ENCODE measurements at places on chromosomes 1 and 21. TPM values are rescaled to one million over a fixed set of nuclear protein-coding genes. Genes with fewer than 3 reads are reported as not detected.

GRCh38 chr1:56758794-56759193 is 60.4 kb downstream of the FYB2 start:
- DNase-seq = no peak

DNA sequence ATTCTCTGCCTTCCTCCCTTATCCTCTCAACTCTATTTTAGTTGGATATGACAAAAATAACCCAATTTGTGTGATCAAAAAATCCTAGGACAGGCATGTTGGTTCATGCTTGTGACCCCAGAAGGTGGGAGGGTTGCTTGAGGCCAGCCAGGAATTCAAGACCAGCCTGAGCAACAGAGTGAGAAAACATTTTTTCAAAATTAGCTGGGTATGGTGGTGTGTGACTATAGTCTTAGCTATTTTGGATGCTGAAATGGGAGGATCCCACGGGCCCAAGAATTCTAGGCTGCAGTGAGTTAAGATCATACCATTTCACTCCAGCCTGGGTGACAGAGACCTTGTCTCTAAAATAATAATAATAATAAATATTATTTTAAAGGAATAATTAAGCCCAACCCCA is 1383.1 kb upstream of the ADGRL2 start:
- DNase-seq = no peak

GRCh38 chr1:56418151-56418631 is 161.2 kb downstream of the PLPP3 start:
- no peak for DNase-seq

FOXO6 gene
- 0.44 TPM for polyA plus RNA-seq

- no peak for DNase-seq
These were observed 2.1 kb downstream of the IFI6 start for GRCh38 chr1:27669876-27670275.

GRCh38 chr1:204449678-204450280 is 38.2 kb upstream of the PPP1R15B start:
- peak; percentile 77 for DNase-seq

- no peak for DNase-seq
These were observed 134.1 kb downstream of the GLUL start for GRCh38 chr1:182257369-182258063.

SAMSN1 gene
- 0.53 TPM for polyA plus RNA-seq

GRCh38 chr1:35369922-35370671 is 101.6 kb downstream of the ZMYM4 start:
- DNase-seq = peak; percentile 48

DNA sequence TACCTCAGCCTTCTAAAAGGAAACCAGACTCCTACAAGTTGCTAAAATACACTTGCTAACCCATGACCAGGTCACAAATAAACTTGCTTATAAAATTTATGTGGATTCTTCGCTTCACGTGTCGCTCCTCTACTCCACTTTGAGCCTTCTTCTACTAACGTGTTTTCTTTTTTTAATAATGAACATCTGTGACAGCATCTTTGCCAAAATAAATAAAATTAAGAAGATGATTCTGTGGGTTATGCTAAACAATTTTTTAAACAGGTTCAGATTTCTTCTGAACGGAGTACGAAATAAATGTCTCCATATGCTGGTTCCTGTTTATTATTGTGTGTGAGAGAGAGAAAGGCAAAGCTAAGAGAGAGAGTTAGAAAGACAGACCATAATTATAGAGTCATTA is 735.8 kb downstream of the LTN1 start:
- no peak for DNase-seq

DNA sequence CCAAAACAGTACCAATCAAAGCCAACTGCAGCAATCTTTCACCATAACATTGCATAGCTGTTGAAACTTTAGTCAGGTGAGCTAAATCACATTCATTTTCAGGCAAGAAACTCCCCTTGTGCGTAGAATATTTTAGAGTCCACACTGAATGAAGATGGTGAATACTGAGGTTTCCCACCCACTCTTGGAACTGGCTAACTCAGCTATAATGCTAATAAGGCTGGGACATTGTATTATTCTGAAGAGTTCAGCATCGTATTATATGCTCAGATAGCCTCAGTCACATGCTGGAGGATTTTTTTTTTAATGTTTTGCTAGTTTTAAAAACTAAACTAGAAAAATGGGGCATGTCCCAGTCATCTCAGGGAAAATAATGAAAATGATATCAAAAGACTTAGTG is 352.3 kb upstream of the FMN2 start:
- DNase-seq = no peak

DNA sequence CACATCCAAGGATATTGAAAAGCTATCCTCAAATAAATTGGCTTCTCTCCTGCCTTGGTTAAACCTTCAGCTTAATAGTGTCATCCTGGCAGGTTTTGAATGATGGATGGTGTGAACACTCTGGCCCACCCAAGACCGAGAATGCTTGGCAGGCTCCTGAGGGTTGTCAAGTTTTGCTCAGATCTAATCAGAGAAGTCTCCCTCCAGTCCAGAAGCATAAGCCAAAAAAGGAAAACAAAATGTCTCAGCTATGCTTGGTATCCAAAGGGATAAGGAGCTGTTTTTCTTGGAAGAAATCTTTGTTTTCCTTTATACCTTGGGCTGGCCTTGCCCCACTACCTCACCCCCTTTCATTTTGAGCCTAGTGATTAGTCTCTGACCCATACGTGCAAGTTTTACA is 172.7 kb downstream of the CRB1 start:
- no peak for DNase-seq

GRCh38 chr1:17207966-17208418 is 3.1 kb downstream of the PADI1 start:
- DNase-seq = no peak

GRCh38 chr1:60678391-60678790 is 404.0 kb upstream of the NFIA start:
- no peak for DNase-seq

NLRP3 gene
- polyA plus RNA-seq = 0.07 TPM

DNA sequence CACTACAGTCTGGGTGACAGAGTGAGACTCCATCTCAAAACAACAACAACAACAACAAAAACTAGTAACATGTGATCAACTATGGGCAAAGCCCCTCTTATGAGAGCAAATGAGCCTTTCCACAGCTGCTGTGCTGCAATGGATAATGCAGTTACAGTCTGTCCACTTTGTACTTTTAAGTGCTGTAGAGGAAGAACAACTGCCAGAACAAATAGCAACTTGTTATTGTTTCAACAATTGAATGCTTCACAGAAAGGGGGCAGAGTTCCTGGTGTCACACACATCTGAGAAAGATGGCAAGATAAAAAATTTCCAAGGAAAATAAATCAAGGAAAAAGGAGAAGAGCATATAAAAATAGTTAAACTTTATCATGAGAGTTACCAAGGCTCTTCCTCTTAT is 243.6 kb upstream of the DMRTA2 start:
- no peak for DNase-seq

GRCh38 chr1:95451054-95451453 is 217.0 kb downstream of the RWDD3 start:
- no peak for DNase-seq

DNA sequence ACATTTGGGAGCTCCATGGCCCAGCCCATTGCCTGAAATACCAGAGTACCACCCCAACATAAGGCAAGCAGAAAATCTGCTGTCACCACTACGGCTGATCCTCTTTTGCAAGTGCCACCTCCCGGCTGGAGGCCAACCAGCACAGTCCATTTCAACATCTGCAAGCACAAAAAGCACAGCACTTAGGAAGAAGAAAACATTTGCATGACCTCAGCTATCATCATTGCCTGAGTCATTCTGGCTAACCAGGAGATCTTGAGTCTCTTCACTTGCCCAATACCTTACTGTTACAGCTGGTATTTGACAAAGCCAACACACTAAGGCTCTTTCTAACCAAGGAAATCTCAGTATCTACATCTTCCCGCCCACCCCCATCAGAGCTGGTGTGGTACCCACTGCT is 55.9 kb downstream of the NEK7 start:
- no peak for DNase-seq

DNA sequence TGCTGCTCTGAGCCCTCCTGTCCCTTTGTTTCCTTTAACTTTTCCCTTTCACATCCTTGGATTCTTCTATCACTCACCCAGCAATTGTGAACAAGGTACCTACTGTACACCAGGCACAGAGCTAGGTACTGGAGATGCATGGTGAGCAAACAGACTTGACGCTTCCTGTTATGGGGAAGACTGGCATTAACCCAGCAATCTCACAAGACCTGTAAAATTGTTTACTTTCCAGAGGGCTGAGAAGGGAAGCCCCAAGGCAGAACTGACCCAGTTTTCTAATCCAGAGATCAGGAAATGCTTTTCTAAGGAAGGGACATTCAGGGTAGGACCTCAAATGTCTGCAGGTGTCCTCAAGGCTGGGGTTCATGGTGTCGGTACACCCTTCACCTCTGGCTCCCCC is 171.6 kb upstream of the KAZN start:
- no peak for DNase-seq

- DNase-seq = no peak
These were observed 2.1 kb upstream of the ZC3H12A start for GRCh38 chr1:37472281-37472680.

- no peak for DNase-seq
These were observed 42.6 kb downstream of the EYA3 start for GRCh38 chr1:28045777-28046176.

DNA sequence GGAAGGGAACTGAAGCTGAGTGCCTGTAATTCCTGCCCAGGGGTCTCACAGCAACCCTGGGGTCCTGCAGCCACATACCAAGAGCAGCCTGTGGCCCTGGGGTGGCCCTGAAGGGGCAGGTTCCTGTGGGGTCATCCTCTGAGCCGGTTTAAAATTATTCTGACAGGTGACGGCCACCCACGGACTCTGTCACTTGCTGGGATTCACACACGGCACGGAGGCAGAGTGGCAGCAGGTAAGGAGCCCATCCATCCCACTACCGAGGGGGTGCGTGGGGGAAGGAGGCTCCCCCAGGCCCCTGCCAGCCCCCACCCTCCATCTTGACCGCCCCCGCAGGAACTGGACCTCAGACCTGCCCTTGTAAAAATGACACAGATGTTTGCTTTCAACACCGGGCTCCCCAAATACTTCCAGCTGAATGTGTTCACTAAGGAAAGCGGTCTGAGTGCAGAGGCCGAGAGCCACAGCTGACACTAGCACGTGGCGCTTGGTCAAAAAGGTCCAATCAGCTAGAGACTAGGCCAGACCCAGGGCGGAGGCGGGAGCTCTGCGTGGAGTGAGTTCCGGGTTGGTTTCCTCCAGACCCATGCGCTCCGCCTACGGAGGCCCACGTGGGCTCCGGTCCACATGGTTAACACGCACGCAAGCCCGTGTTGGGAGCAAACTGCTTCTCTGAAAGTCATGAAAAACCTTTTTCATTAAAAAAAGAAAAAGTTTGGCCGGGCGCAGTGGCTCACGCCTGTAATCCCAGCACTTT is 10.0 kb downstream of the YBEY start:
- peak; percentile 89 for DNase-seq

- DNase-seq = no peak
These were observed 91.8 kb downstream of the UCHL5 start for GRCh38 chr1:192967211-192967877.

DNA sequence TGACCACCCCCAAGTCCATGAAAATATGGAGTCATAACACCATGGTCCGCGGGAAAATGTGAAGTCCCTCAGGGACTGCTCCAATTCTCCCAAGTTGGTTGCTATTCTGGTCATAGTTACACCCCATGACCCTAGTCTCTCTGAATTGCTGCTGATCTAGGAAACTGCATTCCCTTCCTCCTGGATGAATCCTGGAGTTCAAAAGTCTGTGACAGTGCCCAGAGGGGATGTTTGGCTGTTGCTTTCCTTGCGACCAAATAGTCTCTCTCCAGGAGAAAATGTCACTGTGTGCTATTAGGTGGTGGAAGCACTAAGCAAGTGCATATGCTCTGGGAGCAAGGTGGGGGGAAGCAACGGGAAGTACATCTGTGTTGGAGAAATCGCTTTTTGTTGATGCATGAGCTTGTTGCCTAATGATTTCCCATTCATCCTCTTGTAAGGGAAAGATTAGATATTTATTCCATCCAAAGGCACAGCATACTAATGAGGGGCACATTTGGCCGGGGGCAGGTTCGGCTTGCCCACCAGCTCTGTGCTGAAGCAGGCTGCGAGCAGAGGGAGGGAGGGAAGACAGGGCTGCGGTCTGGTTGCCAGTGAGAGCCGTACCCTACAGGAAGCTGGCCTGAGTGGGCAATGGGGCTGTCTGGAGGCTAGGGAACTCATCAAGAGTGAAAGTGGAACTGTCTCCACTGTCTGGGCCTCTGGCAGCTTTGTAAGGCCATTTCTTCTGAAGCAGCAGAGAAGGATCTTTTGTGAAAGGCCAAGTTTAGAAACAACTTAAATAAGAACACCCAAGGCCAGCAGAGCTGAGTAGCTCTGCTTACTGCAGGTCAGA is 27.2 kb downstream of the SYT6 start:
- no peak for DNase-seq

DNA sequence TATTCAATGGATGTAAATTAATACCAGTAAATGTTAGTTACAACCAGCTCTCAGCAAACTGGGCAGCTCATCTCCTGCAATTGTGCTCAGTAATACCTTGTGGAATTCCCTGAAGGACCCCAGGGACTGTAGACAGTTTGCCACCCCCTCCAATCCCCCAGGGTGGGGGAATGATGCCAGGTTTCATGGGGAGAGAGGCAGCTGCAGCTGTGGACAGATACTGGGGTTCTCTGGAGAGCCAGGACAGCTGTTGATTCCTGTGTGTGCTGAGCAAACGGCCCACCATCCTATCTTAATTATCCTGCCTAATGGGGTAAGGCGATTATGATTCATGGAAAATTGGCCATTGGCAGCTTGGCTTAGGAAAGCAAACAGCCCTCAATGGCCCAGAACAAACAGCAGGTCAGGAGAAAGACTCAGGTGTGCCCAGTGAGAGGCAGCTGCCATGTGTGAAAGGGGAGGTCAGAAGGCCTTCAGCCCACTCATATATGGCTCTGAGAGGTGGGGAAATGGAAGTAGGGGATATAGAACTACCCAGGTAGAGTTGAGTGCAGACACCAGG is 148.9 kb upstream of the CTTNBP2NL start:
- DNase-seq = no peak

CRYAA gene
- not detected for polyA plus RNA-seq

- DNase-seq = no peak
These were observed 23.5 kb upstream of the RSBN1 start for GRCh38 chr1:113835686-113836290.

KIAA0319L gene
- 18.0 TPM for polyA plus RNA-seq

- peak; percentile 46 for DNase-seq
These were observed 54.4 kb downstream of the KCNAB2 start for GRCh38 chr1:6099787-6100765.

CRB1 gene
- polyA plus RNA-seq = 0.16 TPM

DNA sequence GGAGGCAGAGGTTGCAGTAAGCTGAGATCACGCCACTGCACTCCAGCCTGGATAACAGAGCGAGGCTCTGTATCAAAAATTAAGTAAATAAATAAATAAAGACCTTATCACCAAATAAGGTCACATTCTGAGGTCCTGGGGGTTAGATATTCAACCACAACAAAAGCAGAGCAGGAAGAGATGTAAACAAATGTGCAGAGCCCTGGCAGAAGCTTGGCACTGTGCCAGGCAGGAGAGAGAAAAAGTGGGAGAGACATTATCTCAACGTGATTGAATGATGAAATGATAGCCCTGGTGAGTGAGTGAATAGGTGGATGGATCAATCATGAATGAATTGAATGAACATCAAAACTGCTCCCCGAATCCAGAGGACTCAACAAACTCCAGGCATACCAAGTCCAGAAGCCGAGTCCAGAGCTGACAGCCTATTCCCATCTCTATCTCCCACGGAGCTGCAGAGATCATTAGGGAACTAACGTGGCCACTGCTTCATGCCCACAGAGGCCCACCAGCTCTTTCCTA is 150.7 kb downstream of the TOMM20 start:
- no peak for DNase-seq

SYT6 gene
- 0.42 TPM for polyA plus RNA-seq

HPCAL4 gene
- polyA plus RNA-seq = 3.2 TPM

GRCh38 chr1:175783126-175783722 is 39.8 kb upstream of the TNR start:
- DNase-seq = no peak

- no peak for DNase-seq
These were observed 34.9 kb downstream of the ALPL start for GRCh38 chr1:21544095-21544494.
